Stimulated activated CD8-positive, alpha-beta memory T cell treated with anti-CD3 and anti-CD28 coated beads, Interleukin-7, amount 100 ng/mL, for 1 hour (primary cell): ENCODE measurements at places on chromosomes 5 and 9.

- DNase-seq = no peak
These were observed 91.8 kb upstream of the TBCA start for GRCh38 chr5:77867914-77868313.

GRCh38 chr5:133610489-133611356 lies 1.6 kb downstream of the FSTL4 start:
- DNase-seq = no peak

DNA sequence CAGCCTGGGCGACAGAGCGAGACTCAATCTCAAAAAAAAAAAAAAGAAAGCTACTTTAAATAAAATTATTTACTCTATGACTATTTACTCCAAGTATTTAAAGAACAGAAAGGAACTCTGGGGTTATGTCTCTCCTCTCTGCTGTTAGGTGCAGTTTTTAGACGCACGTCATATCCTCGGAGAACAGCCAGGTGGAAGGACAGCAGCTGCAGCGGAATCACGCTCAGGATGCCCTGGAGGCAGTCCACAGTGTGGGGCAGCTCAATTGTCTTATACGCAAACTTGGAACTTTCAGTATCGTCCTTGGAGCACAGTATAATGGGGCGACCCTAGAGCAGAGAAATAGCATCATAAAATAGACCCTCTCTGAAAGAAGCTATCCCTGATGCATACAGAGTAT lies 10.4 kb upstream of the MAPK9 start:
- DNase-seq = no peak

- no peak for DNase-seq
These were observed 6.2 kb upstream of the TCERG1 start for GRCh38 chr5:146440870-146441495.

- DNase-seq = no peak
These were observed 2.2 kb upstream of the TSPAN17 start for GRCh38 chr5:176644878-176645670.

GRCh38 chr5:154214371-154215106 lies 24.0 kb downstream of the GALNT10 start:
- DNase-seq = no peak

- DNase-seq = peak; percentile 42
These were observed 60.1 kb downstream of the RGS3 start for GRCh38 chr9:113523421-113524141.

DNA sequence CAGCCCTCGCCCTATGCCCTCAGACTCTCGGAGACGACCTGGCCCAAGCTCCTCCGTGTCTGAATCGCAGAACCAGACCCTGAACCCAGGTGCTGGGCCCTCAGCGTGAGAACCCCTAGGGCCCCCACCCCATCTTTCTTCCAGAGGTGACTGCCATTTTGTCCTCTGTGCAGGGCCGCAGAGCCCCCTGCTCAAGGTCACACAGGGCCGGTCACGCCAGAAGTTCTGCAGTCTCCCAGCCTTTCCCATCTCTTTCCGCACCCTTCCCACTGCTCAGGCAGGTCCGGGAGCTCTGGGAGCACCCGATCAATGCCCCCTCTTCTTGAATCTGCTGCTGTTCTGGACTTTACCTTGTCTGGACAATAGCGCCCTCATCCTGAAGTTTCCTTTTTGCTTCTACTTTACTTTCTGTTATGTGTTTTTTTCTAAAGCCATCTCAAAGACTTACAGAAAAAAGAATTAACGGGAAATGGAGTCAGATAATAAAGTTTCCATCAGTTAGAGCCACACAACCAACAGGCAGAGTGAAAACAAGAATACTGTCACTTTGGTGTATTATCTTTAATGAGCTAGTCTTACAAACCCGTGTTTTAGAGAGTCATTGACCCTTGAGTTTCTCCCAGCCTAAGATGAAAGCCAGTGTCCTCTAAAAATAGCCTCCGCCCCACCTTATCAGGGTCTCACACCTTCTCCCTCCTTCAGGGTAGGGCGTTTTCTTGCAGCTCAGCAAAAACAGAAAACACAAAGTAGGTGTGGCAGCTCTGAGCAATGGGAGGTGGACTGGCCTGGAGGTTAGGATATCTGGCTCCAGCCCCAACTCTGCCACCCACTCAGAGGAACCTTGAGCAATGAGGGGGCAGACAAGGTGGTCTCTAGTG lies 1.8 kb downstream of the TMOD1 start:
- DNase-seq = no peak

DNA sequence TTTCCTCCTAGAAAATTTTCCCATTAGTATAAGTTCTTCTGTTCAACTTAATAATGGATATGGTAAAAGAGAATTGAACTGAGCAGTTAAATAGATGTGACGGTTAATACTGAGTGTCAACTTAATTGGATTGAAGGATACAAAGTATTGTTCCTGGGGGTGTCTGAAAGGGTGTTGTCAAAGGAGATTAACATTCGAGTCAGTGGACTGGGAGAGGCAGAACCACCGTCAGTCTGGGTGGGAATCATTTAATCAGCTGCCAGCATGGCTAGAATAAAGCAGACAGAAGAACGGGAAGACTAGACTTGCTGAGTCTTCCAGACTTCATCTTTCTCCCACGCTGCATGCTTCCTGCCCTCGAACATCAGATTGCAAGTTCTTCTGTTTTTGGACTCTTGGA lies 689.6 kb upstream of the CDH10 start:
- no peak for DNase-seq

DNA sequence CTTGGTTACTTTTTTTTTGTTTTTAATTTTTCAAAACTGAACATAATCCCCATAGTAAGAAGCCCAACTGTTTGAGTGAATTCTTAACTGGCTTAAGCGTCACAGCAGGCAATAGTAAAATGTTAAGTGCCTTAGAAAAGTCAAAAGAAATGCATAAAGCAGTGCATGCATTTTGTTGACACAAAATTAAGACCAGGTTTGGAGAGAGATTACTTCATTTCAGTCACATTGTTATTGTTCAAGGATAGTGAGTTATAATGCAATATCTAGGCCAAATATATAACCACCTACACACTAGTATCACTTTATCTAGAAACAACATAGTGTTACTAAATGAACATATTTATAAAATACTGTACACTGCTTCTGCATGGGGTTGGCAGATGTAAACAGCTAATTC lies 116.9 kb upstream of the KLF9 start:
- no peak for DNase-seq

DNA sequence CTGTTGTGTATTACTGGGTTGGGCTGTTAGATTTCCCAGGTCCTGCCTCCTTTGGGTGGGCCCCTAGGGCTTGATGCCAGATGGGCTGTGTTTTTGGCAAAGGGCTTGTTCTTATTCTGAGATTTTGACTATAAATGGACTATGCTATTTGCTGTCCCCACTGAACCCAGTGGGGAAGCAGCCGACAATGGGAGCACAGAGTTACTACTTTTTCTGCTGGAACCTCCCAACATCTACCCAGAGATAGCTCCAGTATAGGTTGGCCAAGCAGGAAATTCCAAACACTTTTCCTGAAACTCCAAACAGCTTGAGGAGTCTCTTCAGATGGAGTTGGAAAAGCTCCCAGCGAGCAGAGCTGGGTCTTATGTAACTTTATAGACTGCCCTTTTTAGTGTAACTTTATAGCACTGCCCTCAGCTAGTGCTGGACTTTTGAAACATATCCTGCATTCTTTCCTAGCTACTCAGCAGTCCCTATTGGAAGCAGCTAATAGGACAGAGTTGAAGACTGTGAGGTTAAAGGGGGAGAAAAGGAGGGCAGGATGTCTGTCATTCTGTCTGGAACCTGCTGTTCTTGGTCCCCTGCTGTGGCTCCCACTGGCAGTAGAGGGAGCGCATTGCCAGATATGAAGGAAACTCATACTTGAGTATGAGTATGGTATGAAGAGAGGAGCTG lies 21.0 kb downstream of the RUSC2 start:
- DNase-seq = no peak

DNA sequence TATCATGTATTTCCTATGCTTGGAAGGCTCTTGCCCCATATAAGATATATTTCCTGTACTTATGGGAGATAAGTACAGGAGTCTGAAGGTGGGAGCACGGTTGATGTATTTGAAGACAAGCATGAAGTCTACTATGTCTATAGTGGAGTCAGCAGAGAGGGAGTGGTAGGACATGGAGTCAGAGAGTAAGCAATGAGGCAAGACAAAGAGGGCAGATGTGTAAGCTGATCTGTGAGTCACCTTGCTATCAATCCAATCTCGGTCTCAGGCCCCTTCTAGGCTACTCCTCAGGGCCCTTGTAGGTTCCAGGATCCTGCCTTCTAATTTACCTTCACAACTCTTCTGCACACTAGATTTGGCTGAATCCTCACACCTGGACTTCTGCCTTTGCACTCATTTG lies 105.5 kb downstream of the MACIR start:
- DNase-seq = no peak

DNA sequence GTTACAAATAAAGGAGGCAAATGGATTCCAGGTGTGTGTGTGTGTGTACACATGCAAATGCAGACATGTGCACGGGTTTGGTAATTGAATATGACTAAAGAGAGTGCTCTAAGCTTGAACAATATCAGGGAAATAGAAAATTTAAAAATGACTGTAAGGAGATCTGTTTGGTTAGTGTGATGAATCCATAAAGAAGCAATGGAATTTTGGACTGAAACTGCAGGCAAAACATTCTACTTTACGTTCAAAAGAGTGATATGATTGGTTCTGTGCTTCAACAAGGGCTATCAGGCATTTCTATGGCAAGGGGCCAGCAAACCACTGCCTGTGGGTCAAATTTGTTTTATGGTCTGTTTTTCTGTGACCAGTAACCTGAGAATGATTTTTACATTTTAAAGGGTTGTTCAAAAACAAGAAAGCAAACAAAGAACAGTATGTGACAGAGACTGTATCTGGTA lies 332.8 kb upstream of the KLF9 start:
- no peak for DNase-seq

- DNase-seq = no peak
These were observed 11.7 kb upstream of the FGF1 start for GRCh38 chr5:142697356-142698255.

DNA sequence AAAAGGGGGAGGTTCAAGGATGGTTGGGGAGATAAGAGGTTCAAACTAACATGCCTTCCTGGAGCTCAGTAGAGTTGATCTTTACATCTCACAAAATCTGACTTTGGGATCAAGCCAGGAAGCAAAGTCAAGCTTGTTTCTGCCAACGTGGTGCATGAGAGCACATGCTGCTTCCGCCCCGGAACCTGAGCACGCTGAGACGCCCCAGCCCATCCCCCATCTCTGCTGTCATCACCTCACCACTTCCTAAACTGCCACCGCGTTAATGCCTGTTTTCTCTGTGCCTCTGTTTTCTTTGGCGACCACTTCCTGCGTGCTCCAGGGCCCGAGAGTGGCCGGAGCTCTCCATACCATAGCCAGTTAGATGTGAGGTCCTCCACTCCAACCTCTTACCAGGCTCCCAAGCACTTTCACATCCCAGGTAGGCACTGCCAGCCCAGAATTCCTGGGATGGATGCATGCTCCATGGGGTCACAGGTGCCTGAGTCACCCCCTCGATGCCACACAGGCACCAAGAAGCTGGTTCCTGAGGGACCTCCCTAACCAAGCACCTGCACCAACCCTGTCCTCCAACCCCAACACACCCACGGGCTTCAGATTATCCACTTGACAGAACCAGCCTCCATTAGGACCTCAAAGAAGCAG lies 31.2 kb upstream of the AFAP1L1 start:
- peak; percentile 53 for DNase-seq

DNA sequence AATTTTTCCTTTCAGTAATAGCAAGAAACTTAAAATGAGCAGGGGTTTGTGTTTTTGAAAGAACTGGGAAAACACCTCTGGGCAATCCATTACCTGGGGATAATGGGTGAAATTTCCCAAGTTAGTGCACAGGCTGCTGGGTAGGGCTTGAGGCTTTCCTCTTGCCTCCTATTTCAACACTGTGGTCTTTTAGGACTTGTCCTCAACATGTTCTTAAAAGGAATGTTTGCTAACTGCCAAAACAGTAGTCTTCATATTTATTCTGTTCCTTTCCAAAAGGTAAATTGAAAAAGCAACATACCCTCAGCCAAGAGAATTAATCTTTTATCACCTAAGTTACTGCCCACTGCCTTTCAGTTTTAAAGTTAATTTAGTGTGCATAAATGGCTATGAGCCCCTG lies 158.3 kb upstream of the CCDC152 start:
- no peak for DNase-seq

GRCh38 chr9:88220652-88221051 lies 82.4 kb upstream of the SPATA31C2 start:
- DNase-seq = no peak

- DNase-seq = no peak
These were observed 62.7 kb upstream of the CTXN3 start for GRCh38 chr5:127586066-127586770.

DNA sequence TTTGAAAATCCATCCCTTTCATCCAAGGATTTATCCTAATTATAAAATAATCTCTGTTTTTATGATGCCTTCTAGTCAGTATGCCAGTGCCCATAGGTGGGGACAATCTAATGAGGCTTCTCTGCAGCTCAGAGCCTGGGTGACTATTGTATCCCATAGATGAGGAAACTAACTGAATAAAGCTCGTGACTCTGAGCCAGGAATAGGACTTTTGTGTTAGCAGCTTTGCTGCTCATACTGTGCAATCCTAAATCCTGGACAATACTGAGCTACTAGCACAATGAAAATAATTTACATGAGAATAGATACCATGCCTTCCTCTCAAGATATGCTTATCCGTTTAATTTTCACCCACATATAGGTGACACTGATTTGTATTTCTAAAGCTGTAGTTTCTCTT lies 443.0 kb downstream of the PLK2 start:
- DNase-seq = no peak

- no peak for DNase-seq
These were observed 154.9 kb downstream of the EPB41L4A start for GRCh38 chr5:112264151-112264550.

DNA sequence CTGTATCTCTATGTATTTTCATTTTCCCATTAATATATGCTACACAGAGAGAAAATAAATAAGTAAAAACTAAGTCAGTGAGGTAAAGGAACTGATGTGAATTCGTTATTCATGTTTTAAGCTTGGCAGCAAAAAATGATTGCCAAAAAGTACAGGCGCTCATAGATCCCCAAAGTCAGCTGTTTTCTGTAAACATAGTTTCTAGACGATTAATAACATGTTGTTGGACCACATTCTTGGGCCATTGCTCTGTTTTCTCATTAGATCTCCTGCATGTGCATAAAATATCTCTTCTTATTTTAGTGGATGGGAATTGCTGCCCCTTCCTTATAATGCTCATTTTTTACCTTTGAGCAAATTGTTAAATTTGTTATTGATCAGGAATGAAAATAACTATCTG lies 215.2 kb downstream of the TLE1 start:
- no peak for DNase-seq

- DNase-seq = no peak
These were observed 276.8 kb upstream of the RORB start for GRCh38 chr9:74220327-74220726.
